ENCODE measurements at places on chromosomes 5 and 9. TPM values are rescaled to one million over a fixed set of nuclear protein-coding genes. Genes with fewer than 3 reads are reported as not detected.

The OSMR gene
- total RNA-seq = 27.4 TPM

The SUSD3 gene
- total RNA-seq = not detected

The CD74 gene
- 9.1 TPM for total RNA-seq

The SPATA6L gene
- 0.23 TPM for total RNA-seq

The LHX3 gene
- total RNA-seq = not detected

The PCDHAC2 gene
- total RNA-seq = 1.1 TPM

The CAMK2A gene
- total RNA-seq = not detected

The PDE8B gene
- total RNA-seq = not detected

The CBY3 gene
- not detected for total RNA-seq

The KDM3B gene
- 23.8 TPM for total RNA-seq

The GRXCR2 gene
- total RNA-seq = not detected

The F12 gene
- total RNA-seq = 14.4 TPM

The C5orf52 gene
- total RNA-seq = not detected

The NSG2 gene
- total RNA-seq = not detected

The MEGF10 gene
- total RNA-seq = 0.05 TPM

The SPAAR gene
- total RNA-seq = 0.21 TPM

The NEURL1B gene
- total RNA-seq = 4.6 TPM

The GLRA1 gene
- total RNA-seq = not detected

The PCDHGA6 gene
- total RNA-seq = 0.63 TPM

The FOXI1 gene
- total RNA-seq = not detected

All from airway epithelial cell (primary cell).